Left forelimb (tissue), 1 donor: ENCODE measurements at places on chromosomes 13 and 19.

- DNase-seq = no peak
Measured at GRCh38 chr13:75566658-75567057, 17.1 kb downstream of the UCHL3 start.

DNA sequence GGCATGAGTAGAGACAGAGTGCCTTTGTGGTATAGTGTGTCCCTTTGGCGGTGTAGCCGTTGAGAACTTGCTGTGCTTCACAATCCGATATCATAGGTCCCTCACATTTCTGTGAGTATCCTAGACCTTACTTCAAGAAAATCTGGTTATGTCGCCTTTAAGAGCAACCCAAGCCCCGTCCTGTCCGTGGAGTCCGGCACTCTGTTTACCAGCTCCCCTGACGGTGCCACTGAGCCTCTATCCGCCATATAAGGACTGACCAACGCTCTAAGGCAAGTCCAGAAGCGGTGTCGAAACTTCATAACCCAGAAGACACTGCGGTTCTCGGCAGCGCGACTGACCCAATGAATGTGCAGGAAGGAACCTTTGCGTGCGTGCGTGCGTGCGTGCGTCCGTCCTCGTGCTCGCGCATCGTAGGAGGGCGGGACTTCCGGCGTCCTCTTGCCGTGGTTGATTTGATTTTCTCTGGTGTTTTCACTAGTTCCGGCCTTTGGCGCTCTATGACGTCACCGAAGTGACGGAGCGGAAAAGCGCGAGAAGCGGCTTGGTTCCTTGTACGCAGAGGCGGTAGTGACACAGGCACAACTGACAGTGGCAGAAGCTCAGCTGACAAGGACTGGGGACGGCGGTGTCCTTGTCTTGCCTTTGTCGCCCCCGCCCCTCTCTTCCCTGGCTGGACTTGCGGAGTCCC lies at the start of the genes TRAPPC2B and ZNF547:
Gene TRAPPC2B (plus strand): TSS at position 555 of the 691 bp plus-strand sequence. CDS start 1,283 bp downstream, outside the sequence.
Gene ZNF547 (plus strand): TSS at position 555 of the 691 bp plus-strand sequence. CDS start 5,005 bp downstream, outside the sequence.
- DNase-seq = peak; percentile 100

DNA sequence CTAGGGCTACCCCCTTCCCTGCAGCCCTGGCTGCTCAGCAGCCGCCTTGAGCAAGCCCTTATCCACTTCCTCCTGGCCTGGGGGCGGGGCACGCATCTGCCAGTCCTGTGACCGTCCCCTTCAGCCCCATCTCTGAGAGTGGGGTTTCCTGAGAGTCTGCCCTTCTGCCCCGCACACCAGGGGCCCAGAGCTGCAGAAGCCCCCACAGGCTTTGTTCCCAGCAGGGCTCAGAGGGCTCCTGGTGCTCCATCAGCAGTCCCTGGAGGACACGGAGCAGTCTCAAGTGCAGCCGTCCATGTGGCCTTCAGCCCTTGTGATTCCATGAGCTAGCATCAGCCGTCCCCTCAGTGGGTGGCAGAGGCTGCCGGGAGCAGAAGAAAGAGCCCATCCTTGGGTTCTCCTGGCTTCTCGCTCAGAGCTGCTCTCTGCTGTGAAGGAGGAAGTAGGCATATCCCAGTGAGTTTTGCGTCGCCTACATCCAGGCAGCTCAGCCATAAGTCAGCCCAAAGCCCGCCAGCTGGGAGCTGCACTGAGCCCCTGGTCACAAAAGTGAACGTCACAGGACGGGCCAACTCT lies 16.3 kb downstream of the MYO9B start:
- no peak for DNase-seq

GRCh38 chr19:17266975-17267788 lies at the start of gene BABAM1:
Gene BABAM1 (plus strand): TSS chr19:17267443. CDS start chr19:17268807, 1,364 bp downstream.
- DNase-seq = peak; percentile 96

- no peak for DNase-seq
Measured at GRCh38 chr19:42126574-42126973, 5.7 kb downstream of the POU2F2 start.

GRCh38 chr13:97826421-97827012 lies 127.0 kb upstream of the IPO5 start:
- DNase-seq = no peak

- no peak for DNase-seq
Measured at GRCh38 chr19:50323782-50324133, 5.4 kb downstream of the KCNC3 start.

DNA sequence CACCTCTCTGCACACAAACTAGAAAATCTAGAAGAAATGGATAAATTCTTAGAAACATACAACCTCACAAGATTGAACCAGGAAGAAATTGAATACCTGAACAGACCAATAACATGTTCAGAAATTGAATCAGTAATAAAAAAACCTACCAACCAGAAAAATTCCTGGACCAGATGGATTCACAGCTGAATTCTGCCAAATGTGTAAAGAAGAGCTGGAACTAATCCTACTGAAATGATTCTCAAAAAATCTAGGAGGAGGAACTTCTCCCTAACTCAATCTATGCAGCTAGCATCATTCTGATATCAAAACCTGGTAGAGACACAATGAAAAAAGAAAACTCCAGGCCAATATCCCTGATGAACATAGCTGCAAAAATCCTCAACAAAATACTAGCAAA lies 166.7 kb downstream of the RGCC start:
- DNase-seq = no peak

DNA sequence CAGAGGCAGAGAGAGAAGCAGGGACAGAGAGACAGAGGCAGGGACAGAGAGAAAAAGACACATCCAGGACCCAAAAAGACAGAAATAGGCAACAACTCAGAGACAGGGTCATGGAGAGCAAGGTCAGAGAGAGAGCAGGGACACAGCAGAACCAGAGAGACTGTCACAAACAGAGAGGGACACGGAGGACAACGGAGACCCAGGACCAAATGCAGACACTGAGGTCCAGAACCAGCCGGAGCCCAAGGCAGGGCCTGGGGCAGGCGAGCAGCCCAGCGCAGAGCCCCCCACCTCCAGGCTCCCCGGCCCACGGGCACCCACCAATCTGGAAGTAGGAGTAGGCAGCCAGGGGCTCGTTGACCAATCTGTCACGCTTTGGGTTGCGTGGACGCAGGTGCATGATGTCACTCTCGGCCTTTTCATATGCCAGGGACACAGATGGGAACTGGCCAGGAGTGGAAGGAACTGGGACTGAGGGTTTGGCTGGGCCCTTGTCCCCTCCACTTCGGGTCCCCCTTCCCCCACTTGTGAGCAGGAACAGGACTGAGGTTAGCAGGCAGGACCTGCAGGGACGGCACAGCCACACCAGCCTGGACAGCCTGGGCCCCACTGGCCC lies 8.1 kb downstream of the TMEM147 start:
- DNase-seq = no peak

DNA sequence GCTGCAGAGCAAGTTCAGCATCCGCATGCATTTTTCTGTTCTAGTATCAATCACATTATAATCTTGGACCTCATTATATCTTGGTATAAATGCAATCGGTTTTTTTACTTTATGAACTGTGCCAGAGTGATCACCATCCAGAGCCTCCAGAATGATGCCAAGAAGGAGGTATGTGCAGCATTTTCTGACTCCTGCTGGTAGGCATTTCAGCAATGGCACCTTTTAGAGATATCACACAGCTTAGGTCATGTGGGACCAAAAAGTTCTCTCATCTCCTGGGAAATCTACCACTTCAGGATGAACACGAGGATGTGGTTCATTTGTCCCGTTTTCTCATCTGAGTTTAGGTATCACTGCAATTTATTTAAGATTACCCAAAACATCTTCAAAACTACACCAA lies 220.4 kb downstream of the VWA8 start:
- DNase-seq = no peak

DNA sequence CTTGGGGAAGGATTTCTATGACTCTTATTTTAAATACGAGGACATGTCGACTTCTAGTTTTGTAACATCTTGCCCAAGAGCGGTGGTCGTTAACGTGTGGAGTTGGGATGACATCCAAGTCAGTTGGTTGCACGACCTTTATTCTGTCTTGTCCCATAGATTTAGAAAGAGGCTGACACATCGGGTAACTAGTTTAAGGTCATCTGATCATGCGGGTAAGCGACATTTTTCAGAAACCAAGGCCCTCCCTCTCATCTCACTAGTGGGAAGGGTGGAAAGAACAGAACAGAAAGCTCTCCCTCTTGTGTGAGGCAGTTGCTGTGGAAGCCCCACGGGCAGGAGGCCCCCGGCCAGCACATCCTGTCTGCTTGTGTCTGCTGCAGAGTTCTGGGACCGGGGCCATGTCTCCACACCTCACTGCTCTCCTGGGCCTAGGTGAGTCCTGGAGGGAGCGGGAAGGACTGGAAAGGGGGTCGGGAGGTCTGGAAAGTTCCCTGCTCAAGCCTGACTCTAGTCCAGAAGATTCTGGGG lies at the start of gene LAIR2:
Gene LAIR2 (plus strand): TSS at position 314 of the 531 bp plus-strand sequence. CDS start 88 bp downstream, at position 402.
- no peak for DNase-seq

- DNase-seq = no peak
Measured at GRCh38 chr19:17460372-17461230, at the start of gene NXNL1. Gene NXNL1 (minus strand): TSS chr19:17460926. CDS start chr19:17460869, 57 bp downstream.

- no peak for DNase-seq
Measured at GRCh38 chr13:95724252-95724651, 47.3 kb downstream of the DNAJC3 start.

DNA sequence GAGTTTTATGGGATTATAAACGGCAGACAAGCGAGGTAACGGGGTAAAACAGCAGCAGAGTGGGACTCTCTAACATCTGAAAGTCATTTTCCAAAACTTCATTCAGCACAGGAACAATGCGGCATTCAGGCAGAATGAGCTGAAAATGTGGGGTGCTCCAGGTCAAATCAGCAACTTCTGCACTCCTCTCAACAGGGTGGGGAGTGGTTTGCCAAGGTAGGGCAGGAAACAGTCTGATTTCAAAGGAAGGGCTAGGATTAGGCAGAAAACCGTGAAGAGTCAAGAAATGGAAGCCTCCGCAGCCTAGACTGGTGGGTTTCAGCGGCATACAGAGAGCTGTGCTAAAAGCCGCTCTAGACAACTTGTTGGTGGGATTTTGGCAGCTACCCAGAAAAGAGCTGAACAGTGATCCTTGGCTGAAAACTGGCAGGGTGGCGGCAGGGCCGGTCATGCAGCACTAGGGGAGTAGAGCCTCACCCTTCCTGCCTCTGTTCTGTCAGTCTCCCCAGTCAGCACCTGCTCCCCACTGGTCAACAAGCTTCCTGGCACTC lies 154.2 kb upstream of the KLF12 start:
- DNase-seq = peak; percentile 73

- DNase-seq = no peak
Measured at GRCh38 chr13:105915146-105915850, 620.2 kb downstream of the EFNB2 start.

GRCh38 chr13:108346376-108346775 lies 76.9 kb downstream of the TNFSF13B start:
- no peak for DNase-seq

DNA sequence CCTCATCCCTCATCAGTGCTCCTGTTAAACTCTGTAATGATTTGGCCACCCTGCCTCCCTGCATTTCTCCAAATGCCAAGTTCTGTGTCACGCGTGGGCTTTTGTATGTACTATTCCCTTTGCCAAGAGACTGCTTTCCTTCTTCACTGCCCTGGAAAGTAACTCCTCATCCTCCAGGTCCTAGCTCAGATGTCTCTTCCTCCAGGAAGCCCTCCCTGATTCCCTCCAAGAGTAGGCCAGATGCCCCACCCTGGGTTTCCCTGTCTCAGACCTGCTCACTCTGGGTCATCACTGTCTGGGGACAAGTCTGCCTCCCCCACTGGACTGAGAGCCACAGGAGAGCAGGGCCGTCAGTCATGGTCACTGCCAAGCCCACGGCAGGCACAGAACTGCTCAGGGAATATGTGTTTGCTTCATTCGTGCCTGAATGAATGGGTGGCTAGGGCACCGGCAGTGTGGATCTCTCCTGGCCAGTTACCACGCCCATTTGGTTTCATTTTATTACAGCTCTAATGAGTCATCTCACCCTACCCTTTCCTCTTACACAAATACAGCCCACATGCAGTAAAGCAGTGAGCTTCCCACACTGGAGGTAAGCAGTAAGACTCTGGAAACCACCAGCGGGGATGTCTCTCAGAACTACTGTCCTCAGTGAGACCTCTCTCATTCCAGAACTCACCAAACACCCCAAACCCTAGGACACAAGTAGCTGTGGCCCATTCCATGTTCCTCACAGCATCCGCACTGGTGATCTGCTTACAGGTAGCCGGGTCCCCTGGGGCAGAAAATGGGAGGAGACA lies 12.1 kb upstream of the GPR4 start:
- no peak for DNase-seq

GRCh38 chr13:102555914-102556553 lies 40.8 kb upstream of the TPP2 start:
- no peak for DNase-seq

- no peak for DNase-seq
Measured at GRCh38 chr13:33276570-33276969, 9.0 kb downstream of the STARD13 start.

DNA sequence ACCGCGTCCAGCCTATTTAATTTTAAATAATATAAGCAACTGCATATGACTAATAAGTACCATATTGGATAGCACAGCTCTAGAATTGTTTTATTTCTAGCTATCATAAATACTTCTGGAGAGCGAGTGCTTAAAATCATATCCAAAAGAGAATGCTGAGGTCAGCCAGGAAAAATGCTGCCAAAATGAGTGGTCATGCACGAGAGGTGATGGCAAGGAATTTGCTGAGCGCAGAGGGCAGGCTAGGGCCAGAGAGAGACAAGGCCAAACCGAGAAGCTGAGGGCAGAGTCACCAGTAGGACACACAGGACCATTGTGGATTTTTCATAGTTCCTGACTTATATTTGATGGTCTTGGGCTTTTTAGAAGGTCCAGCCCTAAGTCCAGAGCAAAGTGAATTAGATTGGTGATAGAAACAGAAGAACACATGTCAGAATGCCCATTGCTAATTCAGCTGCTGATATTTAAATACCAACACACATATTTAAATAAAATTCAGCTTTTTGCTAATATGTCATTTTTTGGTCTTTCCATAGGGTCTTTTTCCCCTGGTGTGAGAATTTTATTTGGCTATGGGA lies 33.6 kb upstream of the UBL3 start:
- no peak for DNase-seq

GRCh38 chr13:75334634-75335447 lies 147.1 kb downstream of the TBC1D4 start:
- no peak for DNase-seq

DNA sequence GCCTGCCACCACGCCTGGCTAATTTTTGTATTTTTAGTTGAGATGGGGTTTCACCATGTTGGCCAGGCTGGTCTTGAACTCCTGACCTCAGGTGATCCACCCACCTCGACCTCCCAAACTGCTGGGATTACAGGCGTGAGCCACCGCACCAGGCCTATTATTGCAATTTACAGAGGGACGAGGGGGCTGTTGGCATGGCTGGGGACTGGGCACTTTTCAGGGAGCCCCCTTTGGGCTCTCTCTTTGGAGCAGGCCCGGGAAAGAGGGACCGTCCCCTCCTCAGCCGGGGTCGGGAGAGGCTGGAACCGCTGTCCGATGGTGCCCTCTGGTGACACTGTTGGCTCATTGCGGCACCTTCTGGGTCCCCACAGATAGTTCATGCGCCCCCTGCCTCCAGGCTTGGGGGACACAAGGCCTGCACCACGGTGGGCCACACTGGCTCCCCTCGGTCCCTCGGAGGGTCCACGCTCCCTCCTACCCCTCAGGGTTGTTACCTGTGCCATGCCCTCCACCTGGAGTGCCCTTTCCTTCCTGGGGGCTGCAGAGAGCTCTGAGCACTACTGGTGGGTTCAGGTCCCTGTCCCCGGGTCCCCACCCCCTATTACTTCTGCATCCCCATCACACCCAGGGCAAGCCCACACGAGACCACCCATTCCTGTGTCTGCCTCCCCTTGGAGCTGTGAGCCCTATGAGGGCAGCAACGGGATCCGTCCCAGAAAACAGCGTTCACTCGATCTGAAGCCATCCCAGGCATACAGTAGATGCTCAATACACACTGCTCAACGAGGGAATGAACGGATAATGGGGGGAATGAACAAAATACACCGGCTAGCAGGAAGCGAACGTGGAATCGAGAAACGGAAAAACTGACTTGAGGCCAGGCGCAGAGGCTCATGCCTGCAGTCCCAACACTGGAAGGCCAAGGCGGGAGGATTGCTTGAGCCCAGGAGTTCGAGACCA lies 12.5 kb downstream of the FEM1A start:
- DNase-seq = no peak
